ENCODE measurements at places on chromosomes 3 and 15.

GRCh38 chr15:38861108-38861507, 296.5 kb upstream of the RASGRP1 start:
- no peak for DNase-seq

GRCh38 chr15:98966091-98966787, 41.4 kb downstream of the PGPEP1L start:
- DNase-seq, result no peak

DNA sequence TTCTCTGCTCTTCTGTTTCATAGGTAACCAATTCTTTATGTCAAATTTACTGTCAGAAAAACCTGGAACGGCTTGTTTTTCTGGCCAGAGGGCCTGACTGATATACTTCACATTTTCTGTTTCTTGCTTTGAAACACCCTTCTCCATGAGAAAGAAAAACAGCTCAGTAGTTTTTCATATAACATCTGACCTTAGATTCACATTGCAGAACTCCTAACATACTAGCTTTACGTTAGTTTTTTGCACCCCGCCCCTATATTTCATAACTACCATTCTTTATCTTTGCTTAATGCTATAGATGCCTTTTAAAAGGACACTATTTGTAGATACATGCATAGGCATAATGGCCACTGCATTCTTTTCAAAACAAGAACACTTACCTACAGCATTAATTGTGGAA, 83.9 kb upstream of the TSC22D2 start:
- DNase-seq, result no peak

- DNase-seq, result no peak
Measured at GRCh38 chr3:150759319-150759718, 3.6 kb downstream of the SIAH2 start.

Data from NCI-H82 (cell line).